ENCODE measurements at places on chromosomes 5 and 9. TPM values are rescaled to one million over a fixed set of nuclear protein-coding genes. Genes with fewer than 3 reads are reported as not detected.

BRINP1 gene
- polyA plus RNA-seq: not detected

SPINK6 gene
- polyA plus RNA-seq: not detected

DBH gene
- not detected for polyA plus RNA-seq

ANKRD20A1 gene
- not detected for polyA plus RNA-seq

PLPP7 gene
- polyA plus RNA-seq: not detected

PRXL2C gene
- polyA plus RNA-seq: 9.4 TPM

MSH3 gene
- 12.6 TPM for polyA plus RNA-seq

DNA sequence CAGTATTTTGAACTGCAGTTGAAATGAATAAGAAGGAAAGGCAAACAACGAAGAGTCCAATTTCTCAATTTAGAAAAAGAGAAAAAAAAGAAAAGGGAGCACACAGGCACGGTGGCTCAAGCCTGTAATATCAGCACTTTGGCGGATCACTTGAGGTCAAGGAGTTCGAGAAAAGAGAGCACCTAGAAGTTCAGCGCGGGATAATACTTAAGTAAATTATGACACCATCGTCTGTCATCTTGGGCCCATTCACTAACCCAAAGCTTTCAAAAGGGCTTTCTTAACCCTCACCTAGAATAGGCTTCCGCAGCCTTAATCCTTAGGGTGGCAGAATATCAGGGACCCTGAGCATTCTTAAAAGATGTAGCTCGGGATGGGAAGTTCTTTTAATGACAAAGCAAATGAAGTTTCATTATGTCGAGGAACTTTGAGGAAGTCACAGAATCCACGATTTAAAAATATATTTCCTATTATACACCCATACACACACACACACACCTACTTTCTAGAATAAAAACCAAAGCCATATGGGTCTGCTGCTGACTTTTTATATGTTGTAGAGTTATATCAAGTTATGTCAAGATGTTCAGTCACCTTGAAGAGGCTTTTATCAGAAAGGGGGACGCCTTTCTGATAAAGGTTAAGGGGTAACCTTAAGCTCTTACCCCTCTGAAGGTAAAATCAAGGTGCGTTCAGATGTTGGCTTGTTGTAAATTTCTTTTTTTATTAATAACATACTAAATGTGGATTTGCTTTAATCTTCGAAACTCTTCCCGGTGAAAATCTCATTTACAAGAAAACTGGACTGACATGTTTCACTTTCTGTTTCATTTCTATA, 602 bp upstream of the CD274 start:
- DNase-seq: no peak
- H3K4me3 ChIP-seq: peak overlapping the region; percentile 98
- H3K4me1 ChIP-seq: peaks cover 14% of the 10 kb centered on the region
- H3K27me3 ChIP-seq: no peaks in the 10 kb centered on the region
- H3K27ac ChIP-seq: peak overlapping the region; percentile 89

- H3K27ac ChIP-seq: peak overlapping the region; percentile 98
- no peaks in the 10 kb centered on the region for H3K27me3 ChIP-seq
- peaks cover 6% of the 10 kb centered on the region for H3K36me3 ChIP-seq
These were observed 17.9 kb downstream of the FGD3 start for GRCh38 chr9:92965061-92965758.

DNA sequence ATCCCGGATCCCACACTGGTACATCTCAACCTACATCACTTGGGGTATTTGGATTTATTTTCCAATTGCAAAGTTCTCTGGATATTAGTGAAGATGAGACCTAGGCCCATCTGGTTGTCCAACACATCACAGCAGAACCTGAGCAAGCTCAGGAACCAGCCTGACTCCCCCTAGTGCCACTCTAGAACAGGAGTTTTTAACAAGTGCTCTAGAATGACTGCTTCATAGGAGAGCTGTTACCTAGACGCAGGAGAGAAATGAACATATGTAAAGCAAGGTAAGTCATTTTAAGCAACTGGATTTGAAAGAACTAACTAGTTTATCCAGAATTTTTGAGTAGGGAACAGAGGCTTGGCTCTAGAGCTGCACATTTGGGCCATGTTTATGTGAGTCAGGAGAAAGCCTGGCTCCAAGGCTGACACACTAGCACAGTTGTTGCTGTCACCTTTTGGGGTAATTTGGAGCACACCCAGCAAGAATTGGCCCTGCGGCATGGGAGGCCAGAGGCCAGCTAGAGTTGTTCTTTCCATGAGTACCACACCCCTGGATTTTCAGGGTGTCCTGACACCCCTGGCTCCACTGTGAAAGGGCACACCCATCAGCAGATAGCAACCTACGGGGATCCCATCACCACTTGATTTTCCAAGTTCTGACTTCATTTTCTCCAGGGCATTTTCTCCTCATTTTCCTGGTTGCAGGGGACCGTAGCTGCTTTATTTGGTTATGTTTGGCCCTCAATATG, 110.9 kb upstream of the LPAR1 start:
- no peaks in the 10 kb centered on the region for H3K4me1 ChIP-seq
- no peaks in the 10 kb centered on the region for H3K27me3 ChIP-seq
- H3K4me3 ChIP-seq: no peak overlapping the region
- no peak for DNase-seq
- no peaks in the 10 kb centered on the region for H3K36me3 ChIP-seq

DNA sequence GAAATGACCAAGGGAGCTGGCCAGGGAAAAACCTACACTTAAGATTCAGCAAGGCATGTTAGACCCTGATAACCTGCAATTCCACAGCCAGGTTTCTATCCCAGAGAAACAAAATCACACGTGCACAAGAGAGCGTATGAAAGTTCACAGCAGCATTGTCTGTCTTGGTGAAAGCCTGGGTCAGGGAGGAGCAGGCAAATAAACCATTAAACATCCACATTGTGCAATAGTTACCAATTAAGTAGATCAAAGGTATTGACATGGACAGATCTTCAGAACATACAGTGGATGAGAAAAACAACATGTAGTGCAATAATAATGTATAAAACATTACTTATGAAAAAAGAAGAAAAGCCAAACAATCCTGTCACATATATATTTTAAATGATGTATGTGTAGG, 15.9 kb upstream of the GPX3 start:
- DNase-seq: no peak
- H3K27ac ChIP-seq: no peak overlapping the region
- H3K4me3 ChIP-seq: no peak overlapping the region
- H3K4me1 ChIP-seq: no peaks in the 10 kb centered on the region
- no peaks in the 10 kb centered on the region for H3K27me3 ChIP-seq
- H3K36me3 ChIP-seq: no peaks in the 10 kb centered on the region

- H3K4me1 ChIP-seq: no peaks in the 10 kb centered on the region
- no peaks in the 10 kb centered on the region for H3K36me3 ChIP-seq
- no peaks in the 10 kb centered on the region for H3K27me3 ChIP-seq
- DNase-seq: no peak
- H3K27ac ChIP-seq: no peak overlapping the region
- H3K4me3 ChIP-seq: no peak overlapping the region
These were observed 13.4 kb upstream of the TEX10 start for GRCh38 chr9:100366121-100366520.

- H3K36me3 ChIP-seq: no peaks in the 10 kb centered on the region
- H3K27me3 ChIP-seq: no peaks in the 10 kb centered on the region
- H3K4me1 ChIP-seq: no peaks in the 10 kb centered on the region
- DNase-seq: no peak
- no peak overlapping the region for H3K4me3 ChIP-seq
- no peak overlapping the region for H3K27ac ChIP-seq
These were observed 55.0 kb upstream of the CDH12 start for GRCh38 chr5:22908129-22908528.

- no peak overlapping the region for H3K4me3 ChIP-seq
- no peaks in the 10 kb centered on the region for H3K27me3 ChIP-seq
- peaks cover 48% of the 10 kb centered on the region for H3K36me3 ChIP-seq
- no peak overlapping the region for H3K27ac ChIP-seq
- DNase-seq: no peak
- H3K4me1 ChIP-seq: no peaks in the 10 kb centered on the region
These were observed 29.3 kb downstream of the RNF44 start for GRCh38 chr5:176507911-176508310.

DNA sequence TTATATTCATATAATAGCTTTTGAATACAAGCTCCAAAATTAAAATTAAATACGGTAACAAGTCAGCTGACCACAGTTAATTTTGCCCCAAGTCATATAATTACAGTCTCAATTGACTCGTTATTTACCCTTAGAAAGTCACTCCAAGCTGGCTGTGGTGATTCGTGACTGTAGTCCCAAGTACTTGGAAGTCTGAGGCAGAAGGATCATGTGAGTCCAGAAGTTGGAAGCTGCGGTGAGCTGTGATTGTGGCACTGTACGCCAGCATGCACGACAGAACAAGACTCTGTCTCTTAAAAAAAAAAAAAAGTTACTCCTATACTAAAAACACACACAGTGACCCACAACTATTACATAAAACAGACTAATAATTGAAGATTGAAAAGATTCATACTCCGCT, 31.6 kb upstream of the DTWD2 start:
- H3K27ac ChIP-seq: no peak overlapping the region
- DNase-seq: no peak
- H3K27me3 ChIP-seq: no peaks in the 10 kb centered on the region
- no peaks in the 10 kb centered on the region for H3K4me1 ChIP-seq

DNA sequence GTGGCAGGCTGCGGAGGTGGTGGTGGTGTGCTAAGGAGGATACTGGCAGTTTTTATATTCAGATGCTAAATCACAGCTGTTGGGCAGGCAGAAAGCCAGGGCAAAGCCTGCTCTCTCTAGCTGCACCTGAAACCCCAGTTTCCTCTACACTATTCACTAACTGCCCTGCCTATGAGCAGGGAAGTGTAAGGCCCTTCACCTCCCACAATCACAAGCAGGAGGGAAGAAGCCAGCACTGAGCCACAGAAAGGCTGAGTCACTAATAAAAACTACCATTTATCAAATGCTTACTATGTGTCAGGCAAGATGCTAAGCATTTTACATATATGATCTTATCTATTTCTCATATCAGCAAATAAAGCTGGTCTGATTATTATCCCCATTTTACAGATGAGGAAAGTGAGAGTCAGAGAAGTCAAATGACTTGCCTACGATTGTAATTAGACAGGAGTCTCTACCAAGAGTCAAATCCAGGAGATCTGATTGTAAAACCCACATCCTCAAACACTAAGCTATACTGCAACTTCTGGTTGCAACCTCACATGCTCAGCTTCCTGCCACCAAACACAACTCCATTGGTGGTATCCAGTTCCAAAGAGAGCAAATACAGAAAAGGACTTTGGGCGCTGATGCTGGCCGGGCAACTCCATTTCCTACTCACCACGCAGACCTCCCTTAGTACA, 17.7 kb upstream of the IL6ST start:
- no peaks in the 10 kb centered on the region for H3K27me3 ChIP-seq
- H3K27ac ChIP-seq: peak overlapping the region; percentile 27
- H3K4me3 ChIP-seq: peak overlapping the region; percentile 38
- H3K4me1 ChIP-seq: peaks cover 14% of the 10 kb centered on the region

- no peaks in the 10 kb centered on the region for H3K27me3 ChIP-seq
- no peaks in the 10 kb centered on the region for H3K36me3 ChIP-seq
- DNase-seq: no peak
- H3K4me1 ChIP-seq: no peaks in the 10 kb centered on the region
- no peak overlapping the region for H3K27ac ChIP-seq
- no peak overlapping the region for H3K4me3 ChIP-seq
These were observed 459.3 kb upstream of the MEF2C start for GRCh38 chr5:89342106-89342876.

GRCh38 chr9:77710316-77710715, 62.2 kb upstream of the GNA14 start:
- H3K4me1 ChIP-seq: no peaks in the 10 kb centered on the region
- DNase-seq: no peak
- peaks cover 2% of the 10 kb centered on the region for H3K27me3 ChIP-seq
- no peak overlapping the region for H3K4me3 ChIP-seq
- no peaks in the 10 kb centered on the region for H3K36me3 ChIP-seq
- H3K27ac ChIP-seq: no peak overlapping the region

DNA sequence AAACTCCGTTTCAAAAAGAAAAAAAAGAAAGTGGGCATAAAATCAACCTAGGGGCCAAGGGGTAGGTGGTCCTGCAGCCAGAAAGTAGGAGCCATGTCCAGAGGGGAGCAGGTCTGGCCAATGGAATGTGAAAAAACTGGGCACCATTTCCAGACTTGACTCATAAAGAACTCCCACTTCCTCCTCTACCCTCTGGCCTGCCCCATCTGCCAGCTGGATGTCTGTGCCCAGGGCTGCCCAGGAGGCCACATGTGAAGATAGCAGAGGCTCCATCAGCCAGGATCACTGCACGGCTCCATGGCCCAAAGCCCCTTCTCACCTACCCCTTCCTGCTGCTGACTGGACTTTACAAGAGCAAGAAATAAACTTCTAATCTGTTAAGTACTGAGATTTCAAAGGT, 42.1 kb upstream of the EEIG1 start:
- peaks cover 64% of the 10 kb centered on the region for H3K4me1 ChIP-seq
- H3K27ac ChIP-seq: peak overlapping the region; percentile 98
- H3K27me3 ChIP-seq: no peaks in the 10 kb centered on the region
- no peaks in the 10 kb centered on the region for H3K36me3 ChIP-seq

DNA sequence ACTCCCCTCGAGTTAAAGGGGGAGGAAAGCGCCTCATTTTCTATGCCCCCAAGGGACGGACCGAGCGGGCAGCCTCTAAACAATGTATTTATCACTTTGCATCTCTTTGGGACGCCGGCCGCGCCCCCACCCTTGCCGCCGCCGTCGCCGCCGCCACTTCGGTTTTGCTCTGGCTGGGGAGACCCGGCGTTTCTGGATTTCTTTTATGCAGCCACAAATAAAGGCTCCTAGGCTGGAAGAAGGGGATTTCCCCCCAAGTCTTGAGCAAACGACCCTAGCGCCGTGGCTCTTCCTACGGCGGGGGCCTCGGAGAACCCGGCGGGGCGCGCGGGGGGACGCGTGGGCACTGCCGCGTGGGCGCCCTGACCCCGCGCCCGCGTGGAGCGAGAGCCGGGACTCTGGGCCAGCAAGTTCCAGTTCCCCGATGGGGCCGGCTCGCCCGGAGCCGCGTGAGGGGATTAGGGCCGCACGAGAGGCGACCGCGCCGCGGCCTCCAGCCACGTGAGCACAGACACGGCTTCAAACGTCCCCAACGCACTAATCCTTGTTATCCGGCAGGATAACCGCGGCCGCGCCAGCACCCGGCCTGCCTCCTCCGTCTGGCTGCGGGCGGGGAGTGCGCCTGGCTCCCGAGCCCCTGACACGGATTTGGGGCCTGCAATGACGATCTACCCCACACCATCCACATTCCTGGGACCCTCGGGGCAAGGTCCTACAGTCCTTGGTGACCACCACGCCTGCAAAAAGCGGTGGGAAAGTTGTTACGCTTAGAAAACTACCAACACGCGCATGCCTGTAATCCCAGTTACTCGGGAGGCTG, 7.9 kb upstream of the NEUROG1 start:
- H3K4me3 ChIP-seq: peak overlapping the region; percentile 69
- H3K27me3 ChIP-seq: peaks cover 46% of the 10 kb centered on the region
- H3K27ac ChIP-seq: no peak overlapping the region
- no peak for DNase-seq
- peaks cover 15% of the 10 kb centered on the region for H3K4me1 ChIP-seq
- no peaks in the 10 kb centered on the region for H3K36me3 ChIP-seq

- no peaks in the 10 kb centered on the region for H3K27me3 ChIP-seq
- no peaks in the 10 kb centered on the region for H3K36me3 ChIP-seq
- DNase-seq: no peak
- no peak overlapping the region for H3K27ac ChIP-seq
These were observed 139.5 kb upstream of the DMRTA1 start for GRCh38 chr9:22307013-22307711.
